ENCODE measurements at places on chromosomes 11 and 22. TPM values are rescaled to one million over a fixed set of nuclear protein-coding genes. Genes with fewer than 3 reads are reported as not detected.
A peak's percentile ranks its signal among the peaks of the same experiment; 100 is the strongest.

DNA sequence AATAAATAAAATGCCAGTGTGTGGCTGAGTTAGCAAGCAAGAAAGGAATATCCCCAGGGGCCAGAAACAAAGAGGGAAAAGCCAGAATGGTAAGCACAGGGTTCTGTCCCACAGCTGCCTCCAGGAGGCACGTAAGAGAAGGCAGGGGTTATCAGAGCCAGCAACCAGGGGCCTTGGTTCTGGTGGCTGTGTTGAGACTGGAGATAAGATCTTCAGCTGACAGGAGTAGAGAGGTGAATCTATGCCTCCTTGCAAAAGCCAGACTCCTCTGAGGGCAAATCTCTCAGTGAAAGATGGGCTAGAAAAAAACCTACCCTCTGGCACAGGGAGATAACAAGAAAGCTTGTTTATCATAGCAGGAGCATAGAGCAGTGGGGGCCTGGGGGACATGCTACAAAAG lies 29.8 kb upstream of the NFAM1 start:
- peaks cover 3% of the 10 kb centered on the region for H3K27me3 ChIP-seq
- no peak overlapping the region for H3K27ac ChIP-seq
- DNase-seq: no peak
- no peak overlapping the region for H3K4me3 ChIP-seq

- DNase-seq: no peak
- peaks cover 3% of the 10 kb centered on the region for H3K27me3 ChIP-seq
- H3K36me3 ChIP-seq: no peaks in the 10 kb centered on the region
These were observed 195.0 kb upstream of the KIRREL3 start for GRCh38 chr11:127195501-127196120.

DNA sequence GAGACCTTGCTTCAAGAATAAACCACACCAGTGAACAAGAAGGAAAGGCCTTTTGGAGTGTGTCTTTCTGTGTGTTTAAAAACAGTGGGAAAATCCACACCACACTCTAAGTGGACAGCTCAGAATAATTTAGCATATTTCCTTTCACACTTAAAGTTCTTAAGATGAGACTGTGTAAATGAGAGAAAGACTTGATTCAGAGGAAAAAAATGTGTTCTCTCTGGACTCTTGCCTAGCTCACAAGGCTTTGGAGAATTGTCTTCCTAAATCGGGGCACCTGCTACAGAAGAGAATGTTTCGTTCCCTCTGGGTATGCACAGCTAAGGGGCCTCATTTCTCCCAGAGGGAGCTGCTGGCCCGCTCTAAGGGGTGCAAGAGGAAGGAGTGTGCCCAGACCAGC lies 28.4 kb upstream of the CRTAM start:
- no peak overlapping the region for H3K4me3 ChIP-seq
- H3K27me3 ChIP-seq: no peaks in the 10 kb centered on the region
- peaks cover 28% of the 10 kb centered on the region for H3K36me3 ChIP-seq
- DNase-seq: no peak

DNA sequence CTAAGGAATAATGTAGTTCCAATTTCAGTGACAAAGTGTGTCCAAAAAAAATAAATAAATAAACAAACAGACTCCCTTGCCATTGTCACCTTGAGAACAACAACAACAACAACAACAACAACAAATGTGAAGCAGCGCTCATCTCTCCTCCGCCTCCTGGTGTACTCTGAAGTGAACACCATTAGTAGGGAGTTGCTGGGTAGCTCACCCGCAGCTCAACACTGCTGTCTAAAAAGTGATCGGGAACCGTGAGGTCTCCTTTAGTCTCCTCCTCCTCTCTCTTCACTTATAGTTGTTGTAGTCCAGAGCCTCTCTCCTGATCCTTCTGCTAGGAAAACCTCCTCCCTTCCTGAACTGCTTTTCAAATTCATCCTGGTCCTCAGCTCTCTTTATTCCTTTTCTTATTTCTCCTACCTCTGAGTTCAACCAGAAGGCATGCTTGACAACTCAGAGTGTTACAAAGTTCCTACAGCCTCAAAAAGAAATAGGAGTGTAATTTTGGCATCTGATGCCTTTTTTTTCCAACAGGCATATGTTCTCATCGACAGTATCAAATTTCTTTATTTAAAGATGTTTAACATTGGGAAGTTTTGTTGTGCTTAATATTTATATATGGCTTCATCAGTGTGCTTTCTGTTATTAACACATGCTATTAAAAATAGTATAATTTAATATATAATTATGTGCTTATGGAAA lies 215.1 kb downstream of the PGR start:
- no peaks in the 10 kb centered on the region for H3K4me1 ChIP-seq
- H3K36me3 ChIP-seq: no peaks in the 10 kb centered on the region
- H3K4me3 ChIP-seq: no peak overlapping the region

DNA sequence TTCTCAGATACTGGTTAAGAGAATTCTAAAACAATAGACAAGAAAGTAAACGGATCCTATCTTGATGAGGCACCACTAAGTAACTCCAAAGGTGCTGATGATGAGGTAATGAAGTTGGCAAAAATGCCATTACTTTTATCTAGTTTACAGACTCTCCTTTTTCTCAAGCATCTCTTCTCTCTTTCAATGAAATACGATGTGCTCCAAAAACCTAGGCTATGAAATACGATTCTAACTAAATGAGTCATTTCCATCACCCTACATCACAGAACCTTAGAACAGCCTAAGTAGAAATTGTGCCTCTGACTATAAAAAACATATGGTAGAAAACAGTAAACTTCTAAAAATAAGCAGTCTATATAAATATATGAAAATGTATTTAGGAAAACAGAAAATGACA lies 58.9 kb upstream of the ARHGAP32 start:
- H3K4me3 ChIP-seq: no peak overlapping the region
- no peak for DNase-seq
- no peaks in the 10 kb centered on the region for H3K27me3 ChIP-seq
- peaks cover 18% of the 10 kb centered on the region for H3K4me1 ChIP-seq
- no peak overlapping the region for H3K27ac ChIP-seq

- H3K36me3 ChIP-seq: no peaks in the 10 kb centered on the region
- DNase-seq: no peak
- no peaks in the 10 kb centered on the region for H3K4me1 ChIP-seq
- H3K27me3 ChIP-seq: no peaks in the 10 kb centered on the region
These were observed 183.1 kb downstream of the ARHGAP42 start for GRCh38 chr11:100870138-100870537.

DNA sequence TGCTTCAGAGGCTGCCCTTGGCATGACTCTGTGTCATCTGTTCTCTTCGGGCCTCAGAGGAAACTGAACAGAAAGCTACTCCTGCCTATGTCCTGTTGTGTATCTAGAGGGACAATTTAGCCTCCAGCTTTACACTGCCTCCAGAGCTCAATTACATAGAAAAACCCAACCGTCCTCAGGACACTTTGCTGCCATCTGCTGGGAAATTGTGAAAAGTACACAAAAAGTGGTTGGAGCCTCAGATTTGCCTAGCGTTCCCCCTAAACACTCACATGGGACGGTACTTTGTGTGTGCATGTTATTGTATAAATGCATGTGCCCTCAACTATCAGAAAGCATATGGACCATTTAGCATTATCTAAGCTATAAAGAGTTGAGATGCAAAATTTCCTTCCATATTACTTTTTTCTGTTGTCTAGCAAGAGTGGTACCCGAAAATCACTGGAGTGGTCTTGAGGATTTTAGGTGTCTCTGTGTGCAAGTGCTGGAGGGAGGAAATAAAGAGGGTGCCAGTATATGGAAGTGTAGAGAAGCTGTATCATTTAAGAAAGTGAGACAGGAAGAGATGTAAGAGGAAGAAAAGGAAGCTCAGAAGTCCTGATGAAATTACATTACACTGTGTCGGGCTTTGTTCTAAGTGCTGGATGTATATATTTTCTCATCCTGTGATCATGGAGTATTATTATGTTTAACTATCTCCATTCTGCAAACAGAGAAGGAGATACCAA lies 8.7 kb upstream of the MS4A4E start:
- no peak overlapping the region for H3K27ac ChIP-seq
- peak; percentile 32 for DNase-seq
- H3K4me3 ChIP-seq: no peak overlapping the region
- peaks cover 21% of the 10 kb centered on the region for H3K27me3 ChIP-seq
- H3K36me3 ChIP-seq: no peaks in the 10 kb centered on the region

DNA sequence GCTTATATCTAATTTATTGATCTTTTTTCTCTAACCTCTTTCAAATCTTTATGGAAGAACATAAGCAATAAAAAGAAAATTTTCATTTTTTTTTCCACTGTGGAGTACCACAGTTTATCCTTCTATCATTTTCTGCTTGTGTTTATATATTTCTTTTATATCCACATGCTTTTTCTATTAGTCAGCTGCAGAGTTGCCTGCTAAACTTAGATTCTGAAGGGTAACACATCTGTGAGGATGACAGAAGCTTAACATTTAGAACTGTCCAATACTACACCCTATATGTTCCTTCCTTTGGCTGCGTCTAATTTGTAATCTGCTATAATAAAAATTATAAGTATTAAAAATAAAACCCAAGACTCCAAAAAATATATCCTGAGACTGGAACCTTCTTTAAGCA lies 20.8 kb downstream of the CCDC90B start:
- no peaks in the 10 kb centered on the region for H3K27me3 ChIP-seq
- H3K4me3 ChIP-seq: no peak overlapping the region
- H3K36me3 ChIP-seq: peaks cover 33% of the 10 kb centered on the region
- no peak for DNase-seq
- H3K27ac ChIP-seq: no peak overlapping the region

DNA sequence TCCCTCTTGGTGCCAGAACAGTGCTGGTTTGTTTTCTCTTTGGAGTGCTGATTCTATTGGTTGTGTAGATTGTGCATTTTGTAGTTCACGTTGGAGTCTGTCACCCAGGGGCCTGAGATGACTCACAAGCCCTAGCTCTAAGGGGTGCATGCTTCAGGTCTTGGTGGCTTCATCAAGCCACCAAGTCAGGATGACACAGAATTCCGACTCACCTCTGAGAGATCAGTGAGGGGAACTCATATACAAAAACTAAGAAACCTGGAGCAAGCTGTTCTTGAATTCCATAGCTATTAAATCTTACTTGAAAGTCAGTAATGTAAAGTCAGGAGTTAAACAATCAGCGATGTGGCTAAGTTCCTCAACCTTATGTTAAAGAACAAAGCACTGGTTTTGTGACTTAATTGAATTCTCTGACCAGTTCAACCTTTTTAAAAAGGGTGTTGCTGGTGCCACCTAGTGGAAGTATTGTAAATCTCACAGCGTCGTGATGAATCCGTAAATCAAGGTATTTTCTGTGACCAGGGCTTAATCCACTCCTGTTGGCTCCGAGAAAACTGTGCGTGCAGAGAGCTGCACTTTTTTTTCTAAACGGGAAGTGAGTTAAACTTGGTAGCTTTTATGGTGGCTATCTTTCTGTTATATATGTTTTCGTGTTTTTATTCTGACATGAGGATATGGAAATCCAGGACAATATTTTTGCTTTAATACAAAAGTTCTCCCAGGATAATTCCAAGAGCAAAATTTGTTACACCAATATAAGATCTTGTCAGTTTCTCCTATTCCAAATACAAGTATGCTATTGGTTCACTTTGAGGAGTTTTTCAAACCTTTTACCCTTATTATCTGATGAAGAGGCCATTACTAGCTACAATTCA lies 14.6 kb downstream of the MMP13 start:
- H3K27me3 ChIP-seq: peaks cover 5% of the 10 kb centered on the region
- peak; percentile 60 for DNase-seq
- H3K4me1 ChIP-seq: no peaks in the 10 kb centered on the region
- H3K4me3 ChIP-seq: no peak overlapping the region
- H3K27ac ChIP-seq: no peak overlapping the region
- H3K36me3 ChIP-seq: no peaks in the 10 kb centered on the region

DNA sequence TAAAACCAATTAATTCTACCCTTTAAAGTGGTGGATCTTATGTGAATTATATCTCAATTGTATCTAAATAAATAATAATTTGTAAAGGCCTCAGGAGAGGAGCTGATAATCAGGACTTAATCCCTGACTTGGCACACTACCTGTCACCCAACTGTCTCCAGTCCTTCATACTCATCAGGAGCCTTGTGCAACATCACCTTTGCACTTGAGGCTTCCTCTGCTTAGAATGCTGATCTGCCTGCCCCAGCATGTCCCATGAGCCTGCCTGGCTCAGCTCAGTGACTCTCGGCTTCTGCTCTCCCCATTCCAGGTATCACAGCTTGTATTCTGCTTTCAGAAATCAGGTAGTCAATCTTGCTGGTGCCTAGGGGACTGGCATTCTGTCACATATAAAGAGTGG lies 43.9 kb upstream of the PRODH start:
- no peaks in the 10 kb centered on the region for H3K4me1 ChIP-seq
- no peak for DNase-seq
- no peaks in the 10 kb centered on the region for H3K27me3 ChIP-seq
- no peak overlapping the region for H3K27ac ChIP-seq

- DNase-seq: peak; percentile 16
- peaks cover 52% of the 10 kb centered on the region for H3K36me3 ChIP-seq
- H3K27ac ChIP-seq: peak overlapping the region; percentile 85
- no peaks in the 10 kb centered on the region for H3K27me3 ChIP-seq
- no peak overlapping the region for H3K4me3 ChIP-seq
These were observed 34.8 kb upstream of the PSMA1 start for GRCh38 chr11:14554959-14555358.

DNA sequence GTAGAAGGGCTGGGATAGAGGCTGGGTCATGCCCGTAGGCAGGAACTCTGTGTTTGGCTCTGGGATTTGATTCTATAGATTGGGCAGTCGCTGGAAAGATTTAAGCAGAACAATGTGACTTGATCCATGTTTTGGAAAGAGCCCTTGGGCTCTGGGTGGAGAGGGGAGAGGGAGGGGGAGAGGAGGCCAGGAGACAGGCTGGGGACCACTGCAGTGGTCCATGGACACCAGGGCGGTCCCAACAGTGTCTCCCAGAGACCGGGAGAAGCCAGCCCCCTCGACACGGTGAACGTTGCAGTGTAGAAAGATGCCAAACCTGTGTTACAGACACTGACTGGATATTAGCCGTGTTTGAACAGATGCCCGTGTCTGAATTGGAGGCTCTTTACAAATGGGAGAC lies 19.5 kb downstream of the PVALB start:
- no peaks in the 10 kb centered on the region for H3K4me1 ChIP-seq
- no peaks in the 10 kb centered on the region for H3K36me3 ChIP-seq
- no peak overlapping the region for H3K27ac ChIP-seq
- no peak overlapping the region for H3K4me3 ChIP-seq
- DNase-seq: no peak
- no peaks in the 10 kb centered on the region for H3K27me3 ChIP-seq

GRCh38 chr11:4098026-4098621 lies 3.5 kb downstream of the RRM1 start:
- H3K27me3 ChIP-seq: no peaks in the 10 kb centered on the region
- peaks cover 44% of the 10 kb centered on the region for H3K36me3 ChIP-seq
- H3K4me3 ChIP-seq: no peak overlapping the region
- H3K27ac ChIP-seq: no peak overlapping the region
- peaks cover 48% of the 10 kb centered on the region for H3K4me1 ChIP-seq

- H3K36me3 ChIP-seq: peaks cover 24% of the 10 kb centered on the region
- peaks cover 17% of the 10 kb centered on the region for H3K4me1 ChIP-seq
These were observed 1.4 kb upstream of the PIM3 start for GRCh38 chr22:49958931-49959781.

Gene CHST1
- not detected for total RNA-seq

Gene OR51B5
- total RNA-seq: not detected

Gene RAB3IL1
- total RNA-seq: not detected

Gene OTOG
- total RNA-seq: not detected

Gene TMEM132A
- 1.3 TPM for total RNA-seq

Measured in activated CD8-positive, alpha-beta T cell treated with anti-CD3 and anti-CD28 coated beads for 36 hours (primary cell).